Stimulated activated CD4-positive, alpha-beta T cell treated with anti-CD3 and anti-CD28 coated beads, Interleukin-4, amount 100 ng/mL, for 48 hours (primary cell): ENCODE measurements at places on chromosomes 1 and 21.

DNA sequence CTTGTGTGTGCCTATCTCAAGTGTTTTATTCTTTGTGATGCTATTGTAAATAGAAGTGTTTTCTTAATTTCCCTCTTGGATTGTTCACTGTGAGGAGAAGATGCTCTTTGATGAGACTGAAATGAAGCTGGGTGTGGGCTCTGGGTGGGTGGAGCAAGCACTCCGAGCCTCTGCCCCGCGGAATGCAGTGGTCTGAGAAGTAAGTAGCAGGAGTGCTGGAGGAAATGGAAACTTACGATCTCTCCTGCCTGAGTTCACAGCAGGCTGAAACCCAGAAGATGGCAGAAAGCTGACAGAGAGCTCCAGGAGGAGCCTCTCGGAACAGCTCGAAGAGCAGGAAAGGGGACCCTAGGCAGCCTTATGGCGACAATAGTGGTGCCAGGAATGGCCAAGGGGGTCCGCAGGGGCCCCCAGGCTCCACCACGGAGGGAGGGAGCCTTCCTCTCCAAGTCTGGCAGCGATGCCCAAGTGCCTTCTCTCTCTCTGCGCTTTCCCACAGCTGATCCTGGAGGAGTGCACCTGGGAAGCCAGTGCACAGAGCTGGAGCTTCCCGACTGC, 126.8 kb upstream of the COL6A1 start:
- no peak for DNase-seq

GRCh38 chr1:197991594-197991993, 74.4 kb downstream of the LHX9 start:
- DNase-seq = no peak

DNA sequence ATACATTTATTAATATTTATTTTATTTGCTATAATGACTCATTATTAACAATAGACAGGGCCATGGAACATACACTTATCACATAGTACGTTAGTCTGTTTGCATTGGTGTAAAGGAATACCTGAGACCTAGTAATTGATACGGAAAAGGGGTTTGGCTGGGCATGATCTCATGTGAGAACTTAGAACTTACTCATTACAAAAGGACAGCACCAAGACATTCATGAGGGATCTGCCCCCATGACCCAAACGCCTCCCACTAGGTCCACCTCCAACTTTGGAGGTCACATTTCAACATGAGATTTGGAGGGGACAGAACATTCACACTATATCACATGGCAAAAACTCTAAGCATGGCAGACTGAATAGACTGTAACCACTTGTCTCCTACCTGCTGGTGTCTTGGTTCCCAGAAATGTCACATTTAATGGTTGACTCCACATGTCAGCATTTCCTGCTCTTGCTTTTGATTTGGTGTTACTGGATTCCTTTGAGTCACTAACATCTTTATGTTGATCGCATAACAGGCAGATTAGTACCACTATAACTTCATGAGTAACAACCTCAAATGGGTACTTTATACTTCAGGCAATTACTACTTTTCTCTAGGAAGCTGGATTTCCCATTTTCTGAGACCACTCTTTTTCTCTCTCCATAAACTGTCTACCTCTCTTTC, 3.5 kb upstream of the C1orf116 start:
- DNase-seq = no peak

GRCh38 chr1:162284206-162284955, 92.3 kb downstream of the SPATA46 start:
- no peak for DNase-seq

DNA sequence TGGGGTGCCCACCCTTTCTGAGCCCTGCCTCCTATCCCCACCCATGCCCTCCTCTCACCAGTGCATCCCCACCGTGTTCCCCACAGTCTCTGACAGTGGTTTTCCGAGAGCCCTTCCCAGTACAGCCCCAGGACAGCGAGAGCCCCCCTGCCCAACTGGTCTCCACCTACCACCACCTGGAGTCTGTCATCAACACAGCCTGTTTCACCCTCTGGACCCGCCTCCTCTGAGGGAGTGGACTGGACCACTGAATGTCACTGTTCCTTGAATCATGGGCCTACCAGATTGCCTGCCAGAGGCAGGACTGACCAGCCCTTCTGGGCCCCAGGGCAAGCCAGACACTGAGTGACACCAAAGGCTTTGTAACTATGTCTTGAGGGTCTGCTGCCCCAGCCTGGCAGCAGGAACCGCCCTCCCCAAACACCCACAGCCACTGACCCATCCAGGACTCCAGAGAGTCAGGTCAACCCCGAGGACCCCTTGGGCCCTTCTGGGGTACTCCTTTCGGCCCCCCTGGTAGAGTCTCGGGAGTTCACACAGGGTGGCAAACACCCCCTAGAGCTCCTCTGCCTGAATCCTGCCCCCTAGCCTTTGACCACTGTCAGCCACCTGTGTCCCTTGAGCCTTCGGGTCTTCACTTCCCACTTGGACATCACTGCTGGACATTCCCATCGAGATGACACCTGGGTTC, 3.3 kb downstream of the HYI start:
- no peak for DNase-seq

DNA sequence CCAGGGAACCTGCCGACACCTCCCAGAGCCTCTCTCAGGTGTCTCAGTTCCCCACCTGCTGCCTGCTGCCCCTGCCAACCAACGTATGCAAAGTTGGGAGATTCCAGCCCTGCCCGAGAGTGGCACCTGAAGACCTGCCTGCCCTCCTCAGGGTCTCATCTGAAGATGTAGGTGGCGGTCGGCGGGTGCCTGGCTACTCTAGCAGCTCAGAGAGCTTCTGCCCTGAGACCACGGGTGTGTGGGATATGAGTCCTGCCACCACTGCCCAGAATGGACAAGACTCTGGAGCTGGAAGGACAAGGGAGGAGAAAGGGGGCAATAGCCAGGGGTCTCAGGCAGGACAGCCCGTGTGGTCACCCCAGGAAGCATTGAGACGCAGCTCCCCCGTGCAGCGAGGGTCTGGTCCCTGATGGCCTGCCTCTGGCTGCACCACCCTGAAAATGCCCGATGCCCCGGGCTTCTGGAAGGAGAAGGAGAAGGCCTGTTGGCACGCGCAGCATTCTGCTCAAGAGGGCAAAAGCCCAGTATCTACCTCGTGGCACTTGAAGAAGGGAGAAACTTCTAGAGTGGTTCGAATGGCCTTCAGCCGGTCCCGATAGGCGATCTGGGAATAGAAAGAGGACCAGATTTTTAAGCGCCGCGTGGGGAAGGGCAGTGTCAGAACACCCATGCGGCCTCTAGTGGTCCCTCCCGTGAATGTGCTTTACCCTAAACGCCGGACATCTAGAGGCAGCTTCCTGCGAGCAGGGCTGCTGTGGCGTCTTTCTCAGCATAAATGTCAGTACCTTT, 88.8 kb downstream of the STUM start:
- DNase-seq = no peak

- DNase-seq = no peak
These were observed 10.6 kb downstream of the S100B start for GRCh38 chr21:46594276-46594675.

- no peak for DNase-seq
These were observed 24.9 kb downstream of the PRKCZ start for GRCh38 chr1:2074944-2075740.

- no peak for DNase-seq
These were observed 320.2 kb upstream of the NFIA start for GRCh38 chr1:60762176-60762575.

DNA sequence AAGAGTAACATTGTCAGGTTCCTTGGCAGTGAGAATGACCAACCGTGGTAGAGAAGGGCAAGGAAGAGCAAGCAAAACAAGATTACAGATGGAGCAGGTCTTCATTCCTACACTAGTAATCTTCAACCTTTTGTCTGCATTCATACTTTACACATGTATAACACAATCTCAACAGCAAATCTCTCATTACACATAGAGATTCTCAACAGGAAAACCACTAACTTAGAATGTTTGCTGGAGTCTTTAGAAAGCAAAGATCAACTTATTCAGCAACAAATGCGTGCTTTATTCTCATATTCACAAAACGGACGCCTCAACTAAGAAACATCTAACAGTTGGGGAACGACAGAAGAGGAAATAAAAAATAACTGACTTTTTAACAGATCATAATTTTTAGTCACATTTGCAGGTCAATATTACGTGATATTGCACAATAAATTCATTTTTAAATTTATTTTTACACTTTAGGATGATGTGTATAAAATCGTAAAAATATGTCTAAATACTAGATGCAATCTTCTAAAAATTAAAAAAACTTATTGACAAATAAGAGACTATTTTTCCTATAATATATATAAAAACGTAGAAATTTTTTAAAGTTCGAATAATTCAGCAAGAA, 82.9 kb downstream of the ARID4B start:
- DNase-seq = no peak

- DNase-seq = no peak
These were observed 41.5 kb upstream of the DUSP10 start for GRCh38 chr1:221783437-221783836.

- DNase-seq = no peak
These were observed 16.1 kb upstream of the KCNE1 start for GRCh38 chr21:34528131-34528561.

GRCh38 chr1:221696027-221696426, 45.9 kb downstream of the DUSP10 start:
- no peak for DNase-seq

GRCh38 chr1:16927256-16927655, 5.5 kb downstream of the CROCC start:
- DNase-seq = no peak

DNA sequence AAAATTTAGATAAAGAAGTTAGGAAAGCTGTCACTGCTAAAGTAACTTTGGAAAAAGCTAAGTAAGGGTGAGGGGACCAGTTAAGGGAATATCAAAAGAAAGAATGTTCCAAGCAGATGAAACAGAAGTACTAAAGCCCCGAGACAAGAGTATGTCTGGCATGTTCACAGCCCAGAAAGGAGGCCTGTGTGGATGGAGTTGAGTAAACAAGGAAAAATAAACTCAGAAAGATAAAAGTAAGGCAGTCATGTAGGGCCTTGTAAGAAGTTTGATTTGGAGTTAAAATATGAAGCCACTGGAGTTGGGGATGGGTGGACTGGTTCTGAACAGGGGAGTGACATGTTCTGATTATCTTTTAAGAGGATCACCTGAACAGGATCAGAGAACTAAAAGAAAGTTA, 177.9 kb downstream of the CDC42BPA start:
- DNase-seq = no peak

DNA sequence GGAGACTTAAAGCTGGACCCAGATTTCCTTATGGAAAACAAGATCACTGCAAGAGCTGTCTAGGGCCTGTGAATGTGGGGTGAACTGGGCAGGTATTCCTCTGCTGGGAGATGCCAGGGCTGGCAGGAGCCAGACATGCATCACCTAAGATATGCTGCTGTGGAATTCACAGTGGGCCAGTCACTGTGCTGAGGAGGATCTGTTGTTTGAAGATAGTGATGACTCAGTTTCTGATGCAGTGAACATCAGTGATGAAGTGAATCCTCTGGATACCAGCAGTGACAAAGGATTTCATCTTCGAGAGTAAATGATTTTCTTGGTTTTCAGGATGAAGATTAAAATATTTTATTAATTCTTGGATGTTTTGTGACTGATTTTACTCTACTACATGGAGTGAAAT, 29.9 kb upstream of the CAMSAP2 start:
- no peak for DNase-seq

DNA sequence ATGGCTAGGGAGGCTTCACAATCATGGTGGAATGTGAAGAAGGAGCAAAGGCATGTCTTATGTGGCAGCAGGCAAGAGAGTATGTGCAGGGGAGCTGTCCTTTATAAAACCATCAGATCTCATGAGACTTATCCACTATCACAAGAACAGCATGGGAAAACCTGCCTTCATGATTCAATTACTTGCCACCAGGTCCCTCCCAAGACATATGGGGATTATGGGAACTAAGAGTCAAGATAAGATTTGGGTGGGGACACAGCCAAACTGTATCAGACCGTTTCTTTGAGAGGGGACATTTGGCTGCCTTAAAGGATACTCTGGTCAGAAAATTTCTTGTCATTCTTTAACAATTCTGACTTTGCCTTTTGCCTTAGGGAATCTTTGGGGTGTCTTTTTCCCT, 3.2 kb upstream of the XPR1 start:
- no peak for DNase-seq

DNA sequence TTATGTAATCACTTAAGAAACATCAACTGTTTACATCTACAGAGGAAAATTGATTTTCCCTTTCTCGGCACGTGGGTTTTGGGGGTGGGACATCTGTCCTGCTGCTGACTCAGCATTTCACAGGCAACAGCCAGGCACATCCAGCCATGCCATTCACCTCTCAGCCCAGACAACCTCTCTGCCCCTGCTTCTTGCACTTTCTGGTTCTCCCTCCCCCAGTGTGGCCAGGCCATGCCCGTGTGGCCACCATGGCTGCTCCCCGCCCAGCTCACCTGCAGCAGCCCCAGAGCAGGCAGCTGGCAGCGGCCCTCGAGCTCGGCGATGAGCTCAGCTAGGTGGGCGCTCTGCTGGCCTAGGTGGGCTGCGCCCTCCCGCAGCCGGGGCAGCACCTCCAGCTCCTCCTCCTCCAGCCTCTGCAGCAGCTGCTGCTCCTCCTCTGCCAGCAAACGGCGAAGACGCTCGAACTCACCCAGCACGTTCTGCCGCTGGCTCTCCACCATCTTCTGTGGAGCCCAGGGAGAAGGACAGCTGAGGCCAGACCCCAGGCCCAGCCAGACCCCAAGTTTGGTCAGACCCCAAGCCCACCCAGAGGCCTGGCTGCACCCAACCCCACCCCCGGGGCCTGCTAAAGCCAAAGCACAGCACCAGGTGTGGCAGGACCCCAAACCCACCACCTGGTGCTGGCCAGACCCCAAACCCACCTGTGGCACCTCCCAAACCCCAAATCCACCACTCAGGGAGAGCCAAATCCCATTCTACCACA, 5.8 kb downstream of the TRIM11 start:
- DNase-seq = no peak

GRCh38 chr1:201488830-201489589, 17.9 kb downstream of the CSRP1 start:
- no peak for DNase-seq

GRCh38 chr1:160193091-160193819, 2.9 kb downstream of the CASQ1 start:
- DNase-seq = peak; percentile 71

DNA sequence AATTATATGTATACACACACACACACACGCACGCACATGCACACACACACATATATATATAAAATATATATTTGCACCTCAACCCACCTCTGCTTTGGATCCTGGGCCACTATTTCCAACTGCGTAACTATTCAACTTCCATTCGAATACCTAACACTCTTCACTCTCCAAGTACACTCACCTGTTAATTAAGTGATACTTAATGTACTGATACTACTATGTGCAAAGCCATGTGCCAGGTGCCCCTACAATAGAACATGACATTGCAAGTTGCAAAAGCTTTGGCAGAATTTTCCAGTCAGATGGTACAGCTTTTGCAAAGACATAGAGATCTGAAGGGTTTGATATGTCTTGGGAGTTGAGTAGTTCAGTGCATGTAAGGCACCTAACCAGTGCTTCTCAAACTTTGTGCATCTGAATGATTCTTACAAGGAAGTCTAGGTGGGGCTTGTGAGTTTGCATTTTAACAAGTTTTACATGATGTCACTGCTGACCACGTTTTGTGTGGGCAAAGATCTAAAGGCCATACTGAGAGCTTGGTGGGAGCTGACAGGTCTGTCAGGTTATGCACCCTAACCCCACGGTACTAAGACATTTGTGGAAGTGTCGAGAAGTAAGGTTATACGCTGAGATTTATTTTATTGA, 7.2 kb downstream of the CXADR start:
- no peak for DNase-seq
